ENCODE measurements at places on chromosomes 12 and 14.

DNA sequence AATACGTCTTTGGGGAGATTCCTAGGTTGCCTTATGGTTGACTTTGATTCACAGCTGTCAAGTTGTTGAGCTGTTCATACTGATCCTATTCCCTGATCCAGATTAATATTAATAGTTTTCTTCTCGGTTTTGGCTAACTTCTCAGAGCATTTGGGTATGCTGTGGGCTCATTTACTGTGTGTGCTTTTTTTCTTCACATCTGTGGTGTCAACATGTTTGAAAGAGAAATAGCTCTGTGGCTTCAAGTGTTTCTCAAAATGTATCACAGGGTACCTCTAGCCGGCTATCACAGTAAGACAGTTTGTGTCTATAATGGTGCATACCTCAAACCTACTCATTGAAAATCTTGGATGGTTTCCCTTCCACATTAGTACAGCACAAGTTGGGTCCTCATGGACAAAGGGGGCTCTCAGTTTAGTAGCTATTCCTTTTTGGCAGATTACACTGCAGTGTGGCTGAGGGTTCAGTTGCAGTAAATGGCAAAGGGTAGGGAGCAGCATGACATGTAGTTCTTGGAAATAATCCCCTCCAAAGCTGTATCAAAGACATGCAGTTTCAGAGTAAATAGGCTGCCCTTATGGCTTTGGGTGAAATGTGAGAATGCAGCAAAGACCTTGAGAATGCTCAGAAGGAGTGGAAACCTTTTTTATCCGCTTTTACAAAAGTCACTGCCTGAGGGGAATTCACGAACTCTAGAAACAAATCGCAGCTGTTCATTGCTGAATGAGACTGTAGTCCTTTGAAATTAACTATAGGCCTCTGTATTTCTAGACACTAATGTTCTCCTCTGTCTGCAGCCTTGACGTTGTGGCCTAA, 102.4 kb upstream of the ATF1 start:
- no peaks in the 10 kb centered on the region for H3K27me3 ChIP-seq
- H3K36me3 ChIP-seq: peaks cover 4% of the 10 kb centered on the region
- H3K4me3 ChIP-seq: no peak overlapping the region
- H3K4me1 ChIP-seq: no peaks in the 10 kb centered on the region
- H3K27ac ChIP-seq: no peak overlapping the region

GRCh38 chr14:60303745-60304144, 54.7 kb downstream of the PPM1A start:
- no peaks in the 10 kb centered on the region for H3K36me3 ChIP-seq
- H3K4me1 ChIP-seq: no peaks in the 10 kb centered on the region
- H3K4me3 ChIP-seq: no peak overlapping the region

GRCh38 chr12:89083491-89083890, 268.8 kb downstream of the DUSP6 start:
- H3K27me3 ChIP-seq: no peaks in the 10 kb centered on the region
- H3K4me1 ChIP-seq: peaks cover 17% of the 10 kb centered on the region
- H3K4me3 ChIP-seq: no peak overlapping the region

DNA sequence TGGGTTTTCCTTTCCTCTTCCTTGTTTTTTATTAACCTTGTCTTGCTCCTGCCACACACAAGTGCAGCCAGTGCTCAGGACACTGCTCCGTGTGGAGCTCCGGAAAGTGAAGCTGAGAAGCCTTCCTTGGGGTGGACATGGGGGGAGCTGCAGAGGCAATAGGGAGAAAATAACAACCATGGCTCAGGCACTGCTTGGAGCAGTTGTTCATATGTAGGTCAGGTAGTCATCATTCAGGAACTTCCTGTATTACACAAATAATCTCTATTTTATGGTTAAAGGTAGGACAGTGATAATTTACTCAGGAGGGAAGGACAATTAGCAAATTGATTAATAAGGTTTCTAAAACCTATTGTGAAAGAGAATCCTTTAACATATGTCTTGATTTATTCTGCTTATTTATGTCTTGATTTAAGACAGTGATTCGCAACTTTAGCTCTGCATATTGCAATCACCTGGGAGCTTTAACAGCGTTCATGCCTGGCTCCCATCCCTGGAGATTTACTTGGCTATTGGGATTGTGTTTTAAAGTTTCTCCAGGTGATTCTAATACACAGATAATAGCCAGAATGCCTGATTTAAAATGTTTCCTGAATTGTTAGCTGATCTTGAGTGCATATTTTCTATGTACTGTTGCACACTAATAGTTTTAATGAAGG, 92.1 kb downstream of the ETV6 start:
- no peak overlapping the region for H3K4me3 ChIP-seq
- peak; percentile 44 for DNase-seq
- H3K4me1 ChIP-seq: peaks cover 16% of the 10 kb centered on the region
- no peaks in the 10 kb centered on the region for H3K36me3 ChIP-seq

All from GM23248 (cell line).